ENCODE measurements at places on chromosomes 7 and 10.

DNA sequence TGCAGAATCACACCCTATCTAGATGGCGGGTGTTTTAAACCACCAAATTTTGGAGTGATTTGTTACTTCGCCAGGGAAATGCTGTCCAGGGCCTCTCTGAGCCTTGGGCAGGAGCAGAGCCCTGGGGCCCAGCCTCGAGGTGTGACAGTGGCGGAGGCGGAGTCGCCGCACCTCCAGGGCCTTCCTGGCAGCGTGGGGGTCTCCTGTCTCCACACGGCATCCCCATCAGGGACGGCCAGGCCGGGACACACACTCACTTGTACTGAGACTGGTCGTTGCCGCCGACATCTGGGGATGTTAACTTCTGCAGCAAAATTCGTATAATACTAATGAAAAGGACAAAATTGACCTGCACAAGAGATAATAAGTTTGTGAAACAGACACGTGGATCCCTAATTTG, 110.7 kb downstream of the VIPR2 start:
- DNase-seq, result no peak

DNA sequence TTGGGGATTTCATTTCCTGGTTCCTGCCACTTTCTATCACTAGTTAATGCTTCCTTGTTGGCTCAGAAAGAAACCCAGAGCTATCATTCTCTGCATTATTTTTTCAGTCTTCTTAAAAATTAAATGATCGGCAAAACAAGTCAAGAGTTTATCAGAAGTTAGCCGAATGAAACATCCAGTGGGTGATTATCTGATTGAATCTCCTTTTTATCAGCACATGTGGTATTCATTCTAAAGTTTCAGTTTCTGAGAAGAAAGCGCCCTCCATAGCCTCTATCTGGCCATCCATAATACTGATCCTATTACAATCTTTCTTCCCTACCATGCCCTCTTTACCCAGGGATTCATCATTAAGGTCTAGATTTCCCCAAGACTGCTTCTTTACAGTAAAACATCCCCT, 71.8 kb downstream of the OSBPL3 start:
- no peak for DNase-seq

- no peak for DNase-seq
Observed at GRCh38 chr7:12436896-12437535, 33.4 kb upstream of the VWDE start.

- DNase-seq, result no peak
Observed at GRCh38 chr7:47576866-47577306, 5.0 kb downstream of the TNS3 start.

GRCh38 chr7:135970682-135971365, 6.3 kb downstream of the MTPN start:
- no peak for DNase-seq

DNA sequence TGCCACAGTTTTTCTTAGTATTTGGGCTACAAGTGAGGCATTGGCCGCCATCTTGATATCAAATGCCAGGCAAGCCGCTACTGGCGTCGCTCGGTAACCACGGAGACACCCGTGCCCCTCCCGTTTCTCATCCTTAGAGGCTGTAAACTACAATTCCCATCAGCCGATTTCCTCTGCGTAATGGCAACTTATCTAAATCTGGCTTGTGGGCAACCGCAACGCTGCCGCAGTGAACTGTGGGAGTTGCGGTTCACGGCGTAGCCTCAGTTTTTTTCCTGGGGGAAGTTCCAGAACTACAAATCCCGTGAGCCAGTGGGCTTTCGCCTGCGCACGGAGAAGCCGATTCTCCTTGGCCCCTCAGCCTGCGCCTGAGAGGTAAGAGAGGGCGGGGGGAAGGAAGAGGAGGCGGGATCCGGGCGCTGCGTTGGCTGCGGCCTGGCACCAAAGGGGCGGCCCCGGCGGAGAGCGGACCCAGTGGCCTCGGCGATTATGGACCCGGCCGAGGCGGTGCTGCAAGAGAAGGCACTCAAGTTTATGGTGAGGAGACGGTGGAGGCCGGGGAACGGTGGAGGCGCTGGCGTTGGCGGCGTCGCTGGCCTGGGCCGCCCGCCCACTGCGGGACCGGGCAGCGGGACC, at the start of gene BTRC:
BTRC (plus strand) TSS at position 474 of the 636 bp plus-strand sequence; CDS start at position 490, 16 bp downstream.
- DNase-seq, result peak; percentile 98

DNA sequence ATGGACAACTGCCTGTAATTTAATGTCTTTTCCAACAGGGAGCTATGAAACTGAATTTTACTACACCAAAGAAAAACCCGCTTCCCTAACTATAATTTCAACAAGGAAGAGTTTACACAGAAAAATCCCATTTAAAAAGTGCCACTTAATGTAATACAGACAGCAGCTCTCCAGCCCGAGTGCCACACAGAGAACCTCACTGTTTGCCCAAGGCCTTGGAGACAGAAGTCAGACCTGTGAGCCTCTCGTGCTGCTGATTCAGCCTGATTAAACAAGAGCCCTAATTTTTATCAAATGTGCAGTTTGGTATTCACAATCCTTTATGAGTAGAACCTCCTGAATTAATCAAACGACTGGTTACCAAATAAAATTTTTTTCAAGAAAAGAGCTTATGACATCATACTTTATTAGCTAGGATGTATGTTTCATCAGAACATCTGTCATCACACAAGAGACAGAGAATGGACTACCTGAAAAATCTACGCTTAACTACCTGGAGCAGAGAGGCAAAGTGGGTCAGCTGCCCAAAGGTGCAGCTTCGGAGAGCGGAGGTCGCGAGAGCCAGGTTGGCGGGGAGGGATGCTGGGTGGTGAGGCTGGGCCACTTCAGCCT, 543.6 kb downstream of the SDK1 start:
- DNase-seq, result no peak

GRCh38 chr7:617614-618538, 98.2 kb upstream of the PDGFA start:
- DNase-seq, result no peak

DNA sequence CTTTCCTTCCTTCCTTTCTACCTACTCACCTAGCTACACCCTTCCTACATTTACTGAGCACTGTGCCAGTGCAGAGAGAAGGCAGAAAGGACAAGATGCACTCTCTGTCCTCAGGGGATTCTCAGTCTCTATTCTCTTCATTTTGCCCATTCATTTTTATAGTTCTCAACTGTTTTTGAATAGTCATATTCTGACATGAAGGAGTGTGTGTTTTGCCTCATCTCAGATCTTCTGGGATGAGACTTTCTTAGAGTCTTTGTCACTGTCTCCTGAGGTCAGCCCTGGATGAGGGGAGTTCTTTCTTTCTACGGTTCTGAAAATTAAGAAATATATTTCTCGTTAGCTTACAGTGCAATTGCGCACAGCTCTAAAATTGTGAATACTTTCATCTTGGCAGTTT, 21.3 kb downstream of the CLCN1 start:
- no peak for DNase-seq

DNA sequence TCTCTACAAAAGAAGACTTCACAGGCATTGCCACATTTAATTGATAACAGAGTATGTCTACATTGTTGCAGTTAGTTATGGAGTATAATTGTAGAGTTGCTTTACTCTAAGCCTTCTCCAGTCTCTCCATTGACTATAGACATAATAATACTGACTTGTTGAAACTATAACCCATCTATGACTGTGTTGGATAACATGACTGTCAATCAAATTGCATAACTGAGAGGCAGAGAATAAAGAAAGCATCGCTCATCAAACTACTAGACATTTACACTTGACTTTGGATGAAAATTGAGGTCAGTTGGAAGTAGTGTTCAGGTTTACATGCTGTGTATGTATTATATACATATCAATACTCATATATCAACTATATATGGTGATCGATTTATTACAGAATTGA, 3.4 kb upstream of the ATXN7L1 start:
- DNase-seq, result no peak

DNA sequence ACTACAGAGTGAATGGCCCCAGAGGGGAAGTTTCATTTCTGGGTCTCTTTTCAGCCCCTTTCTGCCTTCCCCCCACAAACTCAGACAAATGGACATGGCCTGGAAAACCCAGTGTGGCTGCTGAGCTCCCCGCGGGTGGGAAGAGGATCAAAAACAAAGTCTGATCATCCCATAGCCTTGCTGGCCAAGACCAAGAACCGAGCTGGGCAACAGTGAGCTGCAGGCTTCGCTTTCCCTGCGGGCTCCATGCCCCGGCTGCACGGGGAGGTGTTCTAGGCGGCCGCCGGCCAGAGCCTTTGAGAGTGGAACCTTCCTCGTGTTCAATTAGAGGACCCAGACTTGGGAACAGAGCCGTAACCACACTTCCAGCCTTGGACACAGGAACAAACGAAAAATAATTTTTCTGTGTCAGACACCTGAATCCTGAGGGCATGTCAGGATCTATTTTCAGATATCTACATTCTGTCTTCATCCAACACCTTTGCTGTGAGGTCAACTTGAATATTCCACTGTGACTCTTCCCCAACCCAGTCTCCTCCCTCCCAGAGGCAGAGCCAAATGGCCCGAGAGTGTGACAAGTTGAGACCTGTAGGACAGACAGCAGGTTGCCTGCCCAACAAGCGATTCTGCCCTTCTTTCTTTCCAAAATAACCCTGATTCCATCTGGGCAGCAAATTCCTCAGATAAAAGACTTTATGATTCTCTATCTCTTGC, 26.0 kb downstream of the WDR86 start:
- no peak for DNase-seq

DNA sequence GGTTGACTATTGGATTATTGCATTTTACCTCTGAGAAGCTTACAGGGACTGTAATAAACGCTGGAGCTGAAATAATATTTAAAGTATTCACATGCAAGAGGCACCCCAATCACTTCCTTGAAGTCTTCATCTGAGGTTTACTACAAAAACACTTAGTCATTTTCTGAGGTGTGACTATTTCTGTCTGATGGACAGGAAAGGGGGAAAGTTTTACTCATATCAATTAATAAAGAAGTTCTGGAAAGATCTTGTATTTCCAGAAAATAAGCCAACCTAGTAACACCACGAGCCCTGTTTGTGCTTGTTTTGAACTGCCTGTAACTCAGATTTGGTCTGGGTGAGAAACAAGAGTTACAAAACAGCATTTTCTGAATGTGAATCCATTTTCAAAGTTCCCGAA, 63.9 kb upstream of the PRKCQ start:
- DNase-seq, result no peak

DNA sequence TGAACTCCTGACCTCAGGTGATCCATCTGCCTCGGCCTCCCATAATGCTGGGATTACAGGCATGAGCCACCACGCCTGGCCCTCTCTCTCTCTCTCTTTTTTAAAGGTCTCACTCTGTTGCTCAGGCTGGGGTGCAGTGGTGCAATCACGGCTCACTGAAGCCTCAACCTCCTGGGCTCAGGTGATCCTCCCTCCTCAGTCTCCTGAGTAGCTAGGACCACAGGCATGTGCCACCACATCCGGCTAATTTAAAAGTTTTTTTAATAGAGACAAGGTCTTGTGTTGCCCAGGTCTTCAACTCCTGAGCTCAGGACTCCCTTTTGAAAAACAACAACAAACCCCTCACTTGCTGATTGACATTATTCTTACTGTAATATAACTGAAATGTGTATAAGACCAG, 11.6 kb downstream of the PALD1 start:
- no peak for DNase-seq

DNA sequence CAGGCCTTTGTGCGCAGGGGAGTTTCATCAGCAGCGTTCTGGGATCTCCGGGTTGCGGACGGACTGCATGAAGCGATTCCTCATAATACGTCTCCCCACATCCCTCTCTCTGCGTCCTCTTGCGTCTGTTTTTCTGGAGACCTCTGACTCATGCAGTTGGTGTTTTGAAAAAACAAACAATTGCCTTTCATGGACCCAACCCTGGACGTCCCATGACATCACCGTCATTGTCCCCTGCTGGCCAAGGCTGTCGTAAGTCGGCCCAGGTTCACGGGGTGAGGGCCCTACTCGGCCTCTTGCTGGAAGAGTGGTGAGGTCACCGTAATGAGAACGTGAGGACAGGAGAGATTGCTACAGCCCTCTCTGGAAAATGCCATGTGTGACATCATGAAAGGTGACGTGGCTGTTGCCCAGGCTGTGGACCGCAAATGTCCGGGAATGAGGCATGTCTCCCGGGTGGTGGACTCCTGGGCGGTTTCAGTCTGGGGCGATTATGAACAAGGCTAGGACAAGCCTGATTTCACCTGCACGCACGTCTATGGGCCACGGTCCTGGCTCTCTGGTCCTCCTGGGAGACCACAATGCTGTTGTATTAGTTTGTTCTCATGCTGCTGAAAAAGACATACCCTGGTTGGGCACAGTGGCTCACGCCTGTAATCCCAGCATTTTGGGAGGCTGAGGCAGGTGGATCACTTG, 9.8 kb upstream of the MAFK start:
- DNase-seq, result peak; percentile 97

GRCh38 chr10:132059760-132060508, 5.8 kb upstream of the JAKMIP3 start:
- peak; percentile 27 for DNase-seq

DNA sequence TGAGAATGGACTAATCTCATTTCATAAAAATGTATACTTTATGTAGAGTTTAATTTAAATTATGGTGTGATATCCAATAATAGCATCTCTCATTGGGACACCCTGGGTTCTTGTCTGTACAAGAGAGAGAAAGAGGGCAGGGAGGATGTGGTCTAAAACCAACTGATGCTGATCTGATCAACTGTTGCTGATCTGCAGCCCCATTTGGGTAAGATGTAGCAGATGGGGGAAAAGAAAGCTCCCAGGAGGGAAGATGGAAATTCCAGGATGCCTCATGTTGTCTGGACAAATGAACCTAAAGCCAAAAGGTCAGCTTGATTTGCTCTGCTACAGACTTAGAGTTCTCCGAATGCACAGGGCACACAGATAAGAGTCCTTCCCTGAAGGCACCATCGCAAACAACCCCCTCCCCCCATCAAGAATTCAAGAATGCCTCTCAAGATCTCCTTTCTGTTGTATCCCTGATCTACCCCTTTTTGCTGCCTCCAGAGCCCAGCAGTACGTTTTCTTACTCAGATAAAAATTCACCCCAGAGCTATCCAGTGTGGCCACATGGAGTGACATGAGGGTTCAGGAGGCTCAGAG, 171.4 kb upstream of the INHBA start:
- DNase-seq, result no peak

GRCh38 chr10:95201736-95202135, 7.7 kb downstream of the ACSM6 start:
- DNase-seq, result peak; percentile 25

DNA sequence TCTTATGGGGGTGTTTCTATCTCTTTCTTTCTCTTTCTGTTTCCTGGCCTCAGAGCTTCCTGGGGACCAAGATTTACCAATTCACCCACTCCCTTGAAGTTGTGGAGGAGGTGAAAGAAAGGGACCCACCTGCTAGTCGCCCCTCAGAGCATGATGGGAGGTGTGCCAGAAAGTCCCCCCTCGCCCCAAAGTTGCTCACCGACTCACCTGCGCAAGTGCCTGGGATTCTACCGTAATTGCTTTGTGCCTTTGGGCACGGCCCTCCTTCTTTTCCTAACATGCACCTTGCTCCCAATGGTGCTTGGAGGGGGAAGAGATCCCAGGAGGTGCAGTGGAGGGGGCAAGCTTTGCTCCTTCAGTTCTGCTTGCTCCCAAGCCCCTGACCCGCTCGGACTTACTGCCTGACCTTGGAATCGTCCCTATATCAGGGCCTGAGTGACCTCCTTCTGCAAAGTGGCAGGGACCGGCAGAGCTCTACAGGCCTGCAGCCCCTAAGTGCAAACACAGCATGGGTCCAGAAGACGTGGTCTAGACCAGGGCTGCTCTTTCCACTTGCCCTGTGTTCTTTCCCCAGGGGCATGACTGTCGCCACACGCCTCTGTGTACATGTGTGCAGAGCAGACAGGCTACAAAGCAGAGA, 12.2 kb downstream of the AQP1 start:
- DNase-seq, result no peak

All from SW480 (cell line).